Ammon's horn (tissue), 1 donor: ENCODE measurements at places on chromosomes 11 and 22.
A peak's percentile ranks its signal among the peaks of the same experiment; 100 is the strongest.

GRCh38 chr11:31657091-31657490, 147.5 kb downstream of the ELP4 start:
- no peak for DNase-seq

DNA sequence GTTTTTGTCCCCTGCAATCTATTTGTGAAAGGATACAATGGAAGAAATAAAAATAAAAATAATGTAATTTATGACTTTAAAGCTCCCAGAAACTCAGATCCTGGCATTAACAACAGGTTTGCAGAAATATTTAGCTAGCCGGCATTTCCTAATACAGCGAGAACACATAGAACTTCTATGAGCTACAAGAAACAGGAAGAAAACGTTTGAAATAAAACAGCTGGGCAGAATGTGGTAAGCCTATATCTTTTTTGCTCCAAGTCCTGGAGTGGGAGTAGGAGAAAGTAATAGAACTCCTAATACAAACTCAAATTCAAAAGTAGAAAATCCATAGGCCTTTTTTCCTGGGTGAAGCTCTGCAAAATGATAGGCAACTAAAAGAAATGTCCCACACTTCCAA, 29.6 kb upstream of the FIBIN start:
- no peak for DNase-seq

DNA sequence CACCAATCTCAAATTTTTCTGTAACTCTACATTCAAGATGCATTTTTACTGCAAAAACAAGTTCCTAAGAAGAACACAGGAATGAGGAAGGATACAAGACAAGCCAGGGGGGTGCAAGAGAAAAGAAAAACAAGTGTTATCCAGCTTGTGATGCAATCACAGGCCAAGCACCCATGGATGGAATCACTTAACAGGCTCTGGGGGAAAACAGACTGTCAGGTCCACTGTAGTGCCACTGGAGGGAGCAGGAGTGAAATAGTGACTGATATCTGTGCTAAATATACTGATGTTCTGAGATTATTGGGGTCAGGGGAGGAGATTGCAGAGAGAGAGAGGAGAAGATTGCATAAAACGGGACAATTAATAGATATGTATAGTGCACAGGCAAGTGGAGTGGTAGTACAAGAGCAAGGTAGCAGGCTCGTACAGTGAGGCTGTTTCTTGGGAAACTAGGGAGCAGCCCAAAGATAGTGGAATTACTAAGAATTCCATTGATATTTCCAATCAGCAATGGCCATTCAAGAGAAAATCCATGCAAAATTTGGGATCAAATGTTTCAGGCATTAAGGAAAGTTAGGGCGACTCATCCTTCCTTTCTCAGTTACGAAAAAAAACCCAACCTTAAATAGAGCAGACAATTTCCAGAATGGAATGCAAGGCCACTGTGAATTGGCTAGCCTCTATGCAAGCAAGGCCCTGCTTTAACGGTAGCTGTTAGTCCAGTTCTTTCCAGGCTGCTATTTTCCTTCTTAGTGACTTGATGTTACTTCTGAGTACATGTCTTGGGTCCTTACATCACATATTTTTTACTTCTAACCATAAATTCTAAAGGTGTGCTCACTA, 52.2 kb upstream of the CEP126 start:
- peak; percentile 32 for DNase-seq

DNA sequence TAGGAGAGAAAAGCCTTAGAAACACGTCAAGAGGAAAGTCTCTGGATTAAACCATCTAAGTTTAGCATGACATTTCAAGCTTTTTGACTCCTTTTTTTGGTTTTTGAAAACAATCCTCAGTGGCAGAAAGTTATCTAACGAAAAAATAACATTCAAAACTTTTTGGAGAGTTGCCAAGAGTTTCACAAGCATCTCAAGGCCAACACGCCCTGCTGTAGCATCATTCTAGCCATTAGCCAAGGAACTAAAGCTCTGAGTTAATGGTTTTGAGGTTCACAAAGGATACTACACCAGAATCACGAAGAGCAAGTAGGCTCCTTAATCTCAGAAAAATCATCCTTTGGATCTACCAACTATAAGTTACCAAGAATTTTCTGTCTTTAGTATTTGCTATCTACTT, 94.8 kb downstream of the PICALM start:
- no peak for DNase-seq

DNA sequence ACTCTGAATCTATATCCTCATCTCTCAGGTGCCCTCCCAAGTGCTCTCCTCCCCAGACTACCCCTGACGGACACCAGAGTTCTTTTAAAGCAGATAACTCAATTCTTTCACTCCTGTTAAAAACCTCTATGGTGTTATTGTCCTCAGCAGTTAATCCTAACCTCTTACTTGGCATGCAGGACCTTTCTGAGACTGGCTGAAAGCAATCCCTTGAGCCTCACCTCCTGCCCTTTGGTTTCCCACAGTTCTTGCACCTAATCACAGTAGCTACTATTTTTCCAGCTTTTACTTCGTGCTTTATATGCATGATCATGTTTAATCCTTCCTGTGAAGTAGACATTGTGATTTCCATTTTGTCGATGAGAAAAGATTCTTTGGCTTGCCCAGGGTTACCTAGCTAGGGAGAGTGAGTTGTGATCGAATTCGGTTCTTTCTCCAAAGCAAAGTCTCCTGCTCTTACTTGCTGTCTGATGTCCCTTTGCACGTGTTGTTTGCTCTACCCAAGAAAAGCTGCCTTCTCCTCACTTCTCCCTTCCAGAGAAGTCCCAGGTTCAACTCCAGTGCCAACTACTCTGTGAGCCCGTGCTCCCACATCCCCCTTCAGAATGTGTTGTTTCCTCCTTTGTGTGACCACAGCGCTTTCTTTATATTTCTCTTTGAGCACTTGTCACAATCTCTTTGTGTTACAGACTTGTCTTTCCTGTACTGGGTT, 2.1 kb downstream of the UBE2L3 start:
- no peak for DNase-seq

GRCh38 chr11:117523680-117524079, 196.0 kb downstream of the CEP164 start:
- no peak for DNase-seq

GRCh38 chr11:62186195-62186594, 3.8 kb upstream of the SCGB1D1 start:
- DNase-seq: no peak

DNA sequence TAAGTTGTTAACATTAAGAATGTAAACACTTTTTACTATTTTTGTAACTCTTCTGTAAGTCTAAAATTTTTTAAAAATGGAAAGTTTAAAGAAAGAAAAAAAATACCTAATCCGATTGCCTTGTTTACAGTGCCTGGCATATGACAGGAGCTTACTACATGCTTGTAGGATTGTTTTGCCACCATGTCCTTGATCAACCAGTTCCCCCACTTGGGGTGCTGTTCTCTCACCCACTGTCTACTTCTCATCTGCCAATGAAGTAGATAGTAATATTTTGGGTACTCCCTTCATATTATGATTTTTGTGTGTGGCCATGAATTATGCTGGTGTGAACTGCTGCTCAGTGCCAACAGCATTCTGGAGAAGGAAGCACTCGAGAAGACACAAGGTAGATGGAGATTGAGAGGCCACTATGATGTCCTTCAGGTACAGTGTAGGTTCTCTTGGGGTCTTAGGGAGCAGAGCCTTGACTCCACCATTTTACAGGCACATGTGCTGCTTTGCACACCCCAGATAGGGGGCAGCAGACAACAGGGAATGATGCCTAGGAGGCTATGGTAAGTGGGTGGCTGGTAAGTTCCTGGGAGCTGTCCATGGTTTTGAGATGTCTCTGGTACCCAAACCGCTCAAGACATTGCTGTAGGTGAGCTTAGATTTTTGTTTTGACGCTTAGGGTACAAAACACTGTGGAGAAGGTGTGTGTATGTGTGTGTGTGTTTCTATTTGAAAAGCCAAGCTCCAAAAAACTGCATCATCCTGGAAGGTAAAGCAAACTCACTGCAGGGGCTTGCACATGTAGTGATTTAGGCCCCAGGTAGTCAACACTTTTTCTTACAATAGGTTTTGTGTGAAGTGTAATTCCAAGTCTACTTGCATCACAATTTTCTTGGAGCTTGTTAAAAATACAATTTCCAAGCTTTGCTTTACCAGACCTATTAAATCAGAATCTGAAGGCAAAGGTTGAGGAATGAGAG, 494.5 kb upstream of the LARGE1 start:
- DNase-seq: peak; percentile 35

- DNase-seq: peak; percentile 63
These were observed 15.1 kb downstream of the UQCR10 start for GRCh38 chr22:29782061-29782845.

- no peak for DNase-seq
These were observed 261.4 kb downstream of the KCNA4 start for GRCh38 chr11:29755474-29755873.

DNA sequence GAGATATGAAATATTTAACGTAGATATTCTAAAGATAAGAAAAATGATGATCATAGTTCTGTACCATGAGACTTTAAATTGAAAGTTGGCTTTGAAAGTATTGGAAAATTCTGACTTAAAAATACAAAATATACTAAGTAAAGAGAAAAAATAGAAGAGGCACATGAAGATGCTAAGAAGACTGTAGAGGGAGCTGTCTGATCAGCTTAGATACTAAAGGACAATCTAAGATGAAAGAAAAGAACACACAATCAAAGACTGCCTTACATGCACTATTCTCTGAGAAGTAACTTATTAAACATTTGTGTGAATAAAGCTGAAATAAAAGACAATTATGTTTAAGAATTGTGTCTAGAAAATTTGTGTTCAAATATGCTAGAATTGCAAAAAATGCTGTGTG, 55.1 kb downstream of the RBMXL2 start:
- peak; percentile 61 for DNase-seq
